ENCODE measurements at places on chromosomes 3 and 15.

- no peak for DNase-seq
These were observed 100.8 kb downstream of the SLCO3A1 start for GRCh38 chr15:91954292-91954691.

GRCh38 chr3:114332342-114333179 lies 38.7 kb downstream of the TIGIT start:
- DNase-seq, result no peak

GRCh38 chr3:177928172-177928873 lies 607.9 kb upstream of the KCNMB2 start:
- peak; percentile 63 for DNase-seq

DNA sequence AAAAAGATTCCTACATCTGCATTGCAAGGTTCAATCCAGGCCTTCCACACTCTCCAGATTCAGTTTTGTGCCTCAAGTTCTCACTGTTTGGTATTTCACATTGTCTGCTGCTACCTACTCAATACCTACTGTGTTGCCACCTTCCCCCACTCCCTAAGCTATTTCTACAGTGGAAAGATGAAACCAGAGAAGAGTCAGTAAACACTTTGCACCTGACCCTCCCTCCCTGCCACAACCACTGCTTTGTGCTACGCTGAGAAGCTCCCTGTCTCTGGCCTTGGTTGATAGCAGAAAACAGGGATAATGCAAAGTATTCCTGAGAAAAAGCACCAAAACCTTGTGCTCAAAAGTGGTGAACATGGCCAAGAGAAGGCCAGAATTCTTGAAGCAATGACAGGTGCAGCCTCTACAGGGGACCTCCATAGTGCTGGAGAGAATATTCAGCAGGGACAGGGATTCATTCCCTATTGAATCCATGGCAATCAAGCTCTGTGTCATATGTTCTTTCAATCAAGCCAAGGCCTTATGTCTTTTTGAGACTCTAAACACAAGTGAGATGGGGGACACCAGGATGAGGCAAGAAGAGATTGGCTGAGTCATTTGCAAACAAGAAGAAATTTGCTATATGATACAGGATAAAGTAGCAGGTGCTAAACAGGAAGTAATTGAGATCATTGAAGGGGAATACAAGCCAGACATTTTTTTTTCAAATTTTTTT lies 83.5 kb upstream of the LIPC start:
- peak; percentile 76 for DNase-seq

- no peak for DNase-seq
These were observed 645 bp upstream of the SLITRK3 start for GRCh38 chr3:165196577-165197480.

Data from LHCN-M2 (cell line).